Cardiac septum (tissue), 1 donor: ENCODE measurements at places on chromosomes 5 and 9. TPM values are rescaled to one million over a fixed set of nuclear protein-coding genes. Genes with fewer than 3 reads are reported as not detected.

SLC34A1 gene
- not detected for total RNA-seq

CLTB gene
- 252 TPM for total RNA-seq

FREM1 gene
- 2.4 TPM for total RNA-seq

SLC38A9 gene
- total RNA-seq = 6.8 TPM

STPG3 gene
- not detected for total RNA-seq

ADAMTS2 gene
- total RNA-seq = 5.9 TPM

DEPDC1B gene
- total RNA-seq = not detected

SNCAIP gene
- total RNA-seq = 1.3 TPM

NAIP gene
- total RNA-seq = 9.2 TPM

GRM6 gene
- not detected for total RNA-seq

SAXO1 gene
- total RNA-seq = 0.05 TPM

ZNF354C gene
- total RNA-seq = 4.0 TPM

ADRA1B gene
- 4.9 TPM for total RNA-seq

KCNIP1 gene
- total RNA-seq = 0.57 TPM

ADGRD2 gene
- total RNA-seq = not detected

NME5 gene
- 2.0 TPM for total RNA-seq

SPIN1 gene
- total RNA-seq = 49.2 TPM

DDX4 gene
- total RNA-seq = not detected

CCL27 gene
- total RNA-seq = not detected
